Tibial nerve (tissue), 4 donors: ENCODE measurements at places on chromosomes 6 and 20. TPM values are rescaled to one million over a fixed set of nuclear protein-coding genes. Genes with fewer than 3 reads are reported as not detected.

DNA sequence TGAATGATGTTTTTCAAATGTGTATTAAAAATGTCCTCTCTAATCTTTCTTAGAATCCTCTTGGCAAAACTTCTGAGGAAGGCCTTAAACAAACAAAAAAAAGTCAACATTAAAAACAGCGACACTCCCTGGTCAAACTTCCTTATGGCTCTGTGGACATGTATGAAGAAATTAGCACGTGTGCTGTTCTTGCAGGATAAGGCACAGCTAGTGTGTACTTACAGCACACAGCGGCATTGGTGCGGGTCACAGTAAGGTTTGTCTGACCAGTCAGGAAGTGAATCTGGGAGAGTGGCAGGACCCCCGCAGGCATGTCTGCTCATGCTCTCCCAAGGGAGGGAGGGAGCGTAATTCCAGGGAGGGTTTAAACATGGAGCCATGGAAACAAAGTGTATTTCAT, 38.8 kb downstream of the SLC22A1 start:
- DNase-seq = no peak

The THBS2 gene
- total RNA-seq = 107 TPM

GRCh38 chr6:73665686-73666319, 12.0 kb upstream of the SLC17A5 start:
- no peak for DNase-seq

DNA sequence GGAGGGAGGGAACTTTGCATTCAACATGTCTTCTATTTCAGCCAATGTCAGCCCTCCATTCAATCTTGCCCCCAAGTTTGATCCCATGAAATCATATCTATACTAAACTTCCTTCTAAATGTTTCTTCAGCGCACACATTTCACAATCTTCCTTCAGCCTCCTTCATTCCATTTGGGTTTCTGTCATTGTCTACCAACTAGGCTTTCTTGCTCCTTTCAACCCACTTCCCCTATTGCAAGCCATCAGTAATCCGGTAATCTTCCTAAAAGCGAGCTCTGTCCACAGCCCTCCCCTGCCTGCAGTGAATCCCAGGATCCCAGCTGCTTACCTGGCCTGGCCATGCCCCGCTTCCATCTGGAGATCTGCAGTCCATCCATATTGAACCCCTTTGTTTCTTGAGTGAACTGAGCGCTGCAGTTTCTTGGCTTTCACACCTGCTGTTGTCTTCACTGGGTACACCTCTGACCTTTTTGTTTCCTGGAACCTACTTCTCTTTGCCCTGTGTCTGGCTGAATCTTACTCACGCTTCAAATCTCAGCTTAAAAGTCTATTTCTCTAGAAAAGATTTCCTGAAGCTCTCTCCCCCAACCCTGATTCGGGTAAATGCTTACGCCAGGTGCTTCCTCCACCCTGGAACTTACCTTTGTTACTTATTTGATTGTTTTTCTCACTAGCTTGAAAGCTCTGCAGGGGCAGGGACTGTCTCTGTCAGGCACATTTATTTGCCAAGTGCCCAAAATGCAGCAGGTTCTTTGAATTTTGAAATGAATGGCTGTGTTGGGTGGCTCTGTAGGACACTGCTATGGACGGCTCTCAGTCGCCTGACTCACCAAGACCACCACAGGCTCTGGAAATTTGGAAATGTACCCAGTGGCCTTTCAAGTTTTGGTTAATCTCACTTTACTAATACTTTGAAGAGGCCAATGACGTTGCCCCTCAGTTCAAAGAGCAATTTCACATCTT, 50.3 kb downstream of the ADTRP start:
- no peak for DNase-seq

GRCh38 chr6:28258877-28259777, at the start of gene NKAPL:
TSS of gene NKAPL (plus strand) at chr6:28259297. CDS start at chr6:28259372, 75 bp downstream.
- DNase-seq = peak; percentile 33

The CDKAL1 gene
- 14.9 TPM for total RNA-seq

DNA sequence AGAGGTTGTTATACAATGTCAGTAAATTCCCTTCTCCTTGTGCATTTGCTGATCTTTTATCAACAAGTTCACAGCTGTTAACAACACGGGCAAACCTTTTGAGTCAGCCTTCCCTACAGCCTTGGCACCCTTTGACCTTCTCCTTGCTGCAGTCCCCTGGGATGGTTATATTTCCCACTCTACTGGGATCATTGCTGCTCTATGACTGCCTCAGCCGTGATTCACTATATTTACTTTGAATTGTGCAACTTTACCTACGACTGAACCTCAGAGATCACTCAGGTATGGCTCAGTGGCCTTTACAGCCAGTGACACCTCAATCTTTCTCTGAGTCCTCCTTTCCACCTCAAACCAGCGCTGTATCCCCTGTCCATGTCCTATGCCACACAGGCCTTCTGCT, 1293.3 kb downstream of the EPHA7 start:
- no peak for DNase-seq

DNA sequence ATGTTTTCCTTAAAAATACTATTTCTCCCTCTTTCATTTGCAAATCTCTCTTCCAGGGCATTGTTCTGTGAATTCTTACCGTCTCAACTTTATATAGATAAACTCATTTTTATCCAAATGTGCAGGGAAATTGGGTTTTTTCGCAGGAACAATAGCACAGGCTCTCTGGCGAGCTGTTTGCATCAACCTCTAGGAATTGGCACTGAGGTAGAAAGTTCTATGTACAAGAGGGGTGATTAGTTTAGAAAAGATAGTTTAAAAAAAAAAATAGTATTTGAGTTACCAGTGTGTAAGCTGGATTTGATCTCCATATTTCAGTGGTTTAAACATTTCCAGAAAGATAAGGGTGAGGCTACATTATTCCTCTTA, 129.7 kb upstream of the BTN3A2 start:
- no peak for DNase-seq

The DDO gene
- total RNA-seq = 1.3 TPM

The TRDN gene
- total RNA-seq = not detected

DNA sequence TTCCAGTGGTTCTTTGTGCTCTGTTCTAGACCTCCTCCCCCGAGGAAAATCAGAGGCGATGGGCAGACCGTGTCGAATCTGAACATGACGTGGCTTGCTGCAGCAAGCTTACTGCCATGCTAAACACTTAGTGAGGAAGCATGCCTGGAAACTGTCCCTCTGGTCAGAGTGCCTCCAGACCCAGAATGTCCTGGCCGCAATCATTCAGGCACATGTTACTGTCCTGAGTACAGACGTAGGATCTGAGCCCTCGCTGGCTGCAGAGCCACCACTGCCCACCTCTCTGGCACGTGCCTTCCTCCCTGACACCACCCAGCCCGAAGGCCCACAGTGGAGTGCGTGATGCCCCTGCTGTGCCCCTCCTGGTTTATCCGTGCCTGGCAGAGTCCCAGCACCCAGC, 163.6 kb downstream of the SYNDIG1 start:
- no peak for DNase-seq

DNA sequence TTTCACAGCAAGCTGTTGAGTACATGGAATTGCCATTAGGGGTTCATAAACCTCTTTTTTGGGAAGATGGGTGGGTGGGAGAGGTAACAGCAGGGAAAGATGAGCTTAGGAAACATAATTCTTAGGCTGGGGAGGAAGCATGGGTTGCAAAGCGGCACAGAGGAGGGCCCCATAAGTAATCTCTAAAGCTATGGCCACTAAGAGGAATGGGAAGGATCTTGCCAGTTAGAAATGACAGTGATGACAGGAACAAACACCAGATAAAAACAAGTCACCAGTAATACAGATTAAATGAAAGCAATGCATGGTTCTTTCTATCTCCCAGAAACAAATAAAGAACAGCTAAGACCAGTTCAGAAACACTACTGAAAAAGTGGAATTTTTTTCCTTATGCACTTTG, 31.0 kb upstream of the PRELID3B start:
- no peak for DNase-seq

DNA sequence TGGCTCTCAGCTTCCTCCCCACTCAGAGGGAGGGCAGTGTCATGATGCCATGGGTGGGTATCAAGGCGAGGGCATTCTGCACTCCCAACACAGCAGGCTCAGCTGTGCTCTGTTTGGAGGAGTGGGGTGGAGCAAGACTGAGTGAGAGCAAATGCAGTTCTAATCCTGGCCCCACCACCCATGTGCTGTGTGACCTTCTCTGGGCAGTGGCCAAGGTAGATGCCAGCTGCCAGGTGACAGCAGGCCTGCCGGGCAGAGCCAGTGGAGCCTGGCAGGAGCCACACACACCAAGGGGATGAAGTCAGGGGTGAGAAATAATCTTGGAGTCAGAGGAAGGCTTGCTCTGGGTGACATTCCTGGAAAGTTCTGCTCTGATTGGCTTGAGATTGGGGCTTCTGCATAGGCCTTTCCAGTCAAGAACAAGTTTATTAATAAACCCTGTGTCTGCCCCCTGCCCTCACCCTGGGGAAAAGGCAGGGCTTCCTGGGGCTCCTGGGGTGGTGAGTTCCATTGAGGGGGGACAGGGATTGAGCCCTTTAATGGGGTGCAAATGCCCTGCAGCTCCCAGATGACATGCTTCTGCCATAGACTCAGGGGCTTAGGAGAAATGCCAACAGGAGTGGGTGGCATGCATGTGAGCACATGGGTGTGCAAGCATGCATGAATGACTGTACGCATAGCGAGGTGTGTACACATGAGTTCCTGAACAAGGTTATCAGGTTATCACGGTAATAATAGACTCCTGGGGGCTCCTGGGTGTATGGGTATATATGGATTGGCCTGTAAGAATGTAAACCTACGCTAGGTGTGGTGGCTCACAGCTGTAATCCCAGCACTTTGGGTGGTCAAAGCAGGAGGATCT, 134.2 kb downstream of the MRPL14 start:
- no peak for DNase-seq

DNA sequence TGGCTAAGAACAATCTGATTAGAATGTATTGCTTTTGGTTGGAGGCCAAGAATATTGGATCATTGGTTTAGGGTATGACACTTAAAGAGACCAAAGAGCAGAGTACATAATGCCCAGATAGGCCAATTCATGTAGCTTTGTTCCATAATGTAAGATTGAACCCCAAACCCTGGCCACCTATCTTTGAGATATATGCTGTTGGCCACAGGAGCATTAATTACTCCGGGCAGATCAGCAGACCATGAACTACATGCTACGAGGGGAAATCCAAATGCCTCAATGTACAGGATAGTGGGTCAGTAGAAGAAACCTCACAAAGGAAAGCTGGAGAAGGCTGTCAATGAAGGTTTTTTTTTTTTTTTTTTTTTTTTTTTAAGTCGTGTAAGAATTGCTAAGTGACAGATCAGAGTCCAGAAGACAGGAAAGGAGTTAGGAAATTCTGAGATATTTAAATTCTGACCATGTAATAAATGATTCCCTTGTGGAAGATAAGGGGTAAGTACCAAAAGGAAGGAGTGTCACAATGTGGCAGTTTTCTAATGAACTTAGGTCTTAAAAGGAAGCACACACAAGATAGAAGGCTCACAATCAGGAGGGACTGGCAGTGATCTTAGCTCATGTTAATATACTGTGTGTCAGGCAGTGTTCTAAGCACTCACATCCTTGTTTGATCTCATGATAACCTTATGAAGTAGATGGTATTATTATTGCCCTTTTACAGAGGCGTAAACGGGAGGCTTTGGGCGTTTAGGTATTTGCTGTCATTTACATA, 61.4 kb downstream of the CARMIL1 start:
- DNase-seq = no peak

- no peak for DNase-seq
Measured at GRCh38 chr6:134517145-134517658, 199.3 kb upstream of the SGK1 start.

DNA sequence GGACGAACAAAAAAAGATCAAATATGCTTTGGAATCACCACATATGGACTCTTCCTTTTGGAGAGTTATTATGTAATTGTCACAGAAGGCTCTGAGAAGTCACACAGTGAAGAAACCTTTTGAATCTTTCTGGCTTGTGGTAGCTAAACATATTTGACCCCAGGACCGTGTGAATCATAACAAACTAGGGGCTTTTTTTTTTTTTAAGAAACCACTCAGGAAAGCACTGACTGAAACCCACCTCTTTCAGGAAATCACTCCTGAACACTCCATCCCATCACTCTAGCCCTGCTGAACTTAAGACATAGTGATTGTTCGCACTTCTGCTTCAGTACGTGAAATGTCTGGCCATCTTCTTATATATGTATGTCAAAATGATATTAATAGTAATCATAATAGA, 495.9 kb upstream of the ARID1B start:
- DNase-seq = no peak

DNA sequence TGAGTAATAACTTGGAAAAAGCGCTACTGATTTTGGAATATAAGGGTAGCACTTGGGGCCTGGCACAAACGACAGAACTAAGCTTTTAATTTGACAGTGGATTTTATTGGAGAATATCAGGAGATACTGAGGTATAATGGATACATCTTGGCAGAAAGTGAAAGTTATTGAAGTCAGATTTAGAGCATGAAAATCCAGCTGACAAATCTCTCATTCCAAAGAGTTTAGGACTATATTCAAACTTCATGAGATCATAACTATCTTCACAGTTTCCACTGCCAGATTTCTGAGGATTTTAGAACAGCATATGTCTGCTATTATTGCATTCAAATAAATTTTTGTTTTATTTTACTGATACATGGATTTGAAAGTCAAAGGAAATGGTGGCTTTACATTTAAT, 132.3 kb upstream of the THEMIS start:
- DNase-seq = no peak

- no peak for DNase-seq
Measured at GRCh38 chr6:44787254-44787834, 399.8 kb downstream of the CDC5L start.

The NKX2-4 gene
- total RNA-seq = not detected

The RCAN2 gene
- total RNA-seq = 14.3 TPM

The GID8 gene
- 23.4 TPM for total RNA-seq

DNA sequence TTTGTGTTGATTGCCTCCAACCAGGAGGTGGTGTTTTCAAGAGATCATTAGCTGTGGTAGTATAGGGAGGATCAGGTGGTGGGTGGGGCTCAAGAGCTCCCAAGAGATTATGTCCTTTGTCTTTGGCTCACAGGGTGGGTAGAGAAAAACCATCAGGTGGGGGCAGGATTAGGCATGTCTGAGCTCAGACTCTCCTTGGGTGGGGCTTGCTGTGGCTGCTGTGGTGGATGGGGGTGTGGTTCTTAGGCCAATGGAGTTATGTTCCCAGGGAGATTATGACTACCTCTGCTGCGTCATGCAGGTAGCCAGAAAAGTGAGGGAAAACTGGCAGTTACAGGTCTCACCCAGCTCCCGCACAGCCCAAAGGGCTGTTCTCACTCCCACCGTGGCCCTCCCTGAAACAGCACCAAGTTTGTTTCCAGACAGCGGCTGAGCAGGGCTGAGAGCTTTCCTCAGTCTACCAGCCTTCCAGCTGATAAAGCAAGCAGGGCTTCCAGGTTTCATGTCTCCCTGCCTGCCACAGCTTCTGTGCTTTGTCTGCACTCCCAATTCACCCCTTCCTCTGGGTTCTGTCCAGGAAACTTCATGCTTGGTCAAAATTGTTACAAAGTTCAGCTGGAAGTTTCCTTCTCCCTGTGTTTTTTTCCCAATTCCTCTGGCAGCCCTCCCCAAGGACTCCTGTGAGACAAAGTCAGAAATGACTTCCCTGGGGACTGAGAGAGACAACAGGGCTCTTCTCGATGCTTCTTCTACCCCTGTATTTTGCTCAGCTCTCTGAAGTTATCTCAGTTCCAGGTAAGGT, 481.1 kb upstream of the MAN1A1 start:
- no peak for DNase-seq

The ZNF451 gene
- 61.5 TPM for total RNA-seq

The OSBPL2 gene
- 31.6 TPM for total RNA-seq

GRCh38 chr6:169231790-169232506, 21.7 kb downstream of the THBS2 start:
- no peak for DNase-seq

The PTPRT gene
- not detected for total RNA-seq

GRCh38 chr6:159092631-159093030, 47.8 kb upstream of the TAGAP start:
- DNase-seq = no peak
